Cerebellar cortex (tissue), 1 donor: ENCODE measurements at places on chromosomes 11 and 22.

DNA sequence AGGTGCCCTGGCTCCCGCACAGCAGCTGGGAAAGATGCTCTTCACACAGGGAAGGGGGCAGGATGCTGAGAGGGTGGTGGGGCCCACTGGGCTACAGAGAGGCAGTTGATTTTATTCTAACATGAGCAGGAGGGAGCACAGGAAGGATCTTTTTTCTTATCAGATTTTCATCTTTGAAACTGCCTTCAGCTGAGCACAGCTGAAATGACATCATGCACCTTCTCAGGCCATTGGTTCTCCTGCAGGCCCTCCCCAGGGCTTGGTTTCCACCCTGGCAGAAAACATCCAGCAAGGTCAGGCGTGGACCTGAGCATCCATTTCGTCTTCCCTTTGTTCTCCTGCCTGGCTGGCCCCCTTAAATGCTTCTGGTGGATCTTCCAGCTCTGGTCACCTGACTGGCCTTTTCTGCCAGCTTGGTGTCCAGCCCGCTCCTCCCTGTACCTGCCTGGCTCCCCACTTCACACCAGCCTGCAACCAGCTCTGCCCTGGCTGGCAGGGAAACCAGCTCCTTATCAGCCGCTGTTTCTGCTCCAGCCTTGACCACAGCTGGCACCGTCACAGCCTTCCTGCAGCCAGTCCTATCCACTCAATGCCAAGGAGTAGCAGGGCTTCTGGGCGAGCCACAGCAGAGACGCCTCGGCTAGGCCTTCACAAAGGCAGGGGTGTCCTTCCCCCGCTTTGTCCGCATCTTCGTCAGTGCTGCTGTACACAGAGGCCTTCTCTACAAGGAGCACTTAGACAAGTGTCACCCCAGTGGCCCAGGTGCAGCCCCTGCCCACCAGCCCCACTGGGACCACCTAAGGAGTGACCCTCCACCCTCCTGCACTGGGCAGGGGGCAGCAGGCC lies 36.5 kb downstream of the TOM1 start:
- DNase-seq: no peak

- peak; percentile 27 for DNase-seq
Observed at GRCh38 chr11:71563406-71563805, 2.0 kb upstream of the KRTAP5-10 start.

- DNase-seq: no peak
Observed at GRCh38 chr11:62145261-62145871, 21.6 kb downstream of the INCENP start.

DNA sequence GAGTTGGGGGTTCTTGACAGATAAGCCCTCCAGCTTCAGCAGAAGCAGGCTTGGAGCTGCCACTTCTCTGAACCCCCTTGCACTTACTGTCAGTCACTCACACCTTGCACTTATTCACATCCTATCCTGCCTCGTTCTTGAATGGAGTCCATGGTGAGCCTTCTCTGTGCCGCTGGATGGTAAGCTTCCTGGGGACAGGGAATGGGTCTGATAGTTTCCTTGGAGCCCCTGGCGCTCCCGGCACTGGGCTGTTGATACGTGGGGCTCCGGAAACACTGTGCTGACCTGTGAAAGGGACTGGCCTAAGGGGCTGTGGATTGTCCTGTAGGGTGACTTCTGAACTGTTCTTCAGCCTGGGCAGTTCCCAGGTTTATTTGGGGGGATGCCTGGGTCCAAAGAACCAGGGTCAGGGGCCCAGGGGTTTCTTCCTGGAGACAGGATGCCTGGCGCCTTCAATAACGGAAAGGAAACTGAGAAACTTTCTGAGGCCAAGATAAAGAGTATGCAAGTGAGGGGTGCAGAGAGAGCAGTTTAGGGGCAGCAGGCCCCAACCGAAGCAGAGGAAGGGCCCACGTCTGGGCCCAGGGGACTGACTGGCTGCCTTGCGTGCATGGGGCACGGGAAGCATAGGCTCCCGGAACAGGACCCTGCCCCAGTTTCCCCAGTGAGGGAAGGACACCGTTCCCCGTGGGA lies 709 bp upstream of the ST3GAL4 start:
- no peak for DNase-seq

GRCh38 chr11:100918551-100919500 lies 210.8 kb downstream of the PGR start:
- DNase-seq: no peak

- no peak for DNase-seq
Observed at GRCh38 chr22:35554297-35554845, 13.7 kb downstream of the RASD2 start.

- no peak for DNase-seq
Observed at GRCh38 chr22:49408102-49408836, 419.4 kb downstream of the BRD1 start.

- DNase-seq: no peak
Observed at GRCh38 chr11:22472306-22472705, 134.1 kb downstream of the SLC17A6 start.

DNA sequence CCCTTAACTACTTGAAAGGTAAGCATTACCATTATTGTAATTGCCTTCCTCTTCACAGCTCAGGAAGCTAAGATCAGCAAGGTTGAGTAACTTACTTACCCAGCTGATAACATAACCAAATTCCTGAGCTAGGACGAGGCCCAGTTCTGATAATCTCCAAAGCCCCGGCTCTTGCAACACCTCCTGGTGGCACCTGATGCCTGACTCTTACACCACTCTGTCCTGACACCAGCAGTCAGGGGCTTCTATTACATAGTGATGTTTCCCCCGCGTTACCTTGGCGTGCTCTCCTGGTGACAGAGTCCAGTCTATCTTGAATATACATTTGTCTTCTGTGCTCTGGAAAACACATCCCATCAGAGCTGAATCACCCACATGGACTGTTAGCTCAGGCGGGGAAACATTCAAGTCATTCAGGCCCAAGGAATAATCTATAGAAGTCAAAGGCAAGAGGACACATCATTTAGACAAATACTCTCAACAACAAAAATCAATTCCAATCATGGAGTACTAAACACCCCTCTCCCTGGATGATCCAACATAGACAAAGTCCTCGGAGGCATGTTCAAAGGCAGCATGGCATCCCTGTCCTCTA lies 12.6 kb downstream of the JAML start:
- peak; percentile 26 for DNase-seq

DNA sequence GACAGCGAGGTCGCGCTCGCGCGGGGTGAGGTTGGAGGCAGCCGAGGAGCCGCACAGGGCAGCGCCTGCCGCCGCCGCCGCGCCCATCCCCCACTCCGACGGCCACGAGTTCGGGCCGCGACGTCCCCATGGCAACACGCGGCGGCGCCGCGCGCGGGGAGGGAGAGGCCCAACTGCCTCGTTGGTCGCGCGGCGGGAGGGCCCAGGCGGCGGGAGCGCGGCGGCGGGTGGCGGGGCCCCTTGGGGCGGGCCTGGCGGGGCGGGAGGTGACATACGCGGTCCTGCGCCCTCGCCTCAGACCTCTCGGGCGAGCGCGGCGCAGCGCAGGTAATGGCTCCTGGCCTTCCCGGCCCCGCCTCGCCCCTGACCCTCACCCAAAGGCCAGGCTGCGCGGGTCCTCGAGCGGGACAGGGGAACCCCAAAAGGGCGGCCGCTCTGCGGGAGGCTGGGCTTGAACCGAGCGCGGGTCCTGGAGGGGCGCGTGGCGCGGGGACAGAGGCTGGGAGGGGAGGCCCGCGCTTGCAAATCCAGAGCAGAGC lies at the start of gene DEUP1:
DEUP1 (plus strand) TSS at position 297 of the 539 bp plus-strand sequence. CDS start 1,518 bp downstream, outside the sequence.
- no peak for DNase-seq

DNA sequence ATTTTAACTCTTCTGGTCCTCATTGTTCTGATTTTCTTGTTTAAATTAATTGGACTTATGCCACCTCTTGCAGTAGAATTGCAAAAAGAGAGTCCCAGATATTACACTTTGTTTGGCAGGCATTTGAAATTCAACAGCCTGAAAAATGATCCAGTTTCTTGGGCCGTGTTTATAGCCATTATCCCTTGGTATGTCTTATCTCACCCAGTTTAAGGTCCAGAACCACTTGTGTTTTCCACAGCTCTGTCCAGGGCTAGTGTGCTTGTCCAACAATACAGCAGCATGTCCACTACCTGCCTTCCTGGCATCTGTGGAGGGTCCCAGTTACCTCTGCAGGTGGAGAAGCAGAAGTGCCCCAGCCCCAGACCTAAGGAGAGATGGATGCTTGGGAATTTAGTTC lies 397.4 kb downstream of the SOX6 start:
- no peak for DNase-seq

GRCh38 chr11:125519860-125520834 lies 24.1 kb upstream of the FEZ1 start:
- DNase-seq: no peak
